ENCODE measurements at places on chromosomes 11 and 22.

DNA sequence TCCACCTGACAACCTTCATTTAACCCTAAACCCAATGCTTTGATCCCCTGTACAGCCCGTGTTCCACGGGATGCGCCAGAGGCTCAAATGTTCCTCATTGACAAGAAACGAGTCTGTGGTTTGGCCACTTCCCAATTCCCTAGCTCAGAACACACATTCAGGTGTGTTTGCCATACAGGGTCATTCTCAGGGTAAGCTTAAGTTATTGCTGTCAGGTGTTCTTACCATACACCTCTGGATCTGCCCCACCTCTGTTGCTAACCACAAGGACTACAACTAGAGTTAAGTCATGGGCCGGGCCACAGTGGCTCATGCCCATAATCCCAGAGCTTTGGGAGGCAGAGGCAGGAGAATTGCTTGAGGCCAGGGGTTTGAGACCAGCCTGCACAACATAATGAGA lies 45.6 kb upstream of the POLD3 start:
- DNase-seq, result no peak

GRCh38 chr11:108549319-108549885 lies 44.2 kb downstream of the EXPH5 start:
- DNase-seq, result no peak

GRCh38 chr11:128985880-128986279 lies 43.2 kb upstream of the TP53AIP1 start:
- no peak for DNase-seq

DNA sequence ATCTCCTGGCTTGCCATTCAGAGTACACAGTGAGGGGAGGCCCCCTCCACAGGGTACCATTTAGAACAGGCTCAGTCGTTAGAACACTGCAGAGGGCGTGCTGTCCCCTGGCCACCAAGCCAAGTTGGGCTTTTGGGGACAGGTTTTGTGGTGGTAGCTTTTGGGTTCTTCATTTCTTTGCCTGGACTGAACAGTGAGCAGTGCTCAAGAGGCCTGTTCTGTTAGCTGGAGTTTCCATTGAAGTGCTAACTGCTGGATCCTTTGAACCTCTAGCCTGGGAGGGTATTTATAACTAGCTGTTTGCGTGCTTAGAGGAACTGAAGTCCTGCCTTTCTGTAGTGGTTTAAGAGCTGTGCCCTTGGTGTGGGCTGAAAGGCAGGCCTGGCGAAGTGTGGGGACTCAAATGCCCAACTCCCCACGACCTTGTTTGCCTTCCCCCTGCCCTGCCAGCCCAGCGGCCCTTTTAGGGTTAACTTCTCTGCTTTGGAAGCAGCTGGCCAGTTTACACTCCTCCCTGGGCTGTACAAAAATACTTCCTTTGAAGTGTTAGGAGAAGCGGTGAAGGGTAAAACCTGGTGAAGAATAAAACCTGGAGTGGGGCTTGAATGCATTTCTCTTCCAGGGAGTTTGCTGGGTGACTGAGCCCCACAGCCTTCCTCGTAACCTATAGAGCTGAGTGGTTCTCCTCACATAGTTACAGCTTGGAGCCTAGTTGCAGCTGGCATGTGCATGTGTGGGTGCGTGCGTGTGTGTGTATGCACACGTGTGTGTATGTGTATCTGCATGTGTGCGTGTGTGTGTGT lies 34.6 kb downstream of the ZNRF3 start:
- peak; percentile 38 for DNase-seq

DNA sequence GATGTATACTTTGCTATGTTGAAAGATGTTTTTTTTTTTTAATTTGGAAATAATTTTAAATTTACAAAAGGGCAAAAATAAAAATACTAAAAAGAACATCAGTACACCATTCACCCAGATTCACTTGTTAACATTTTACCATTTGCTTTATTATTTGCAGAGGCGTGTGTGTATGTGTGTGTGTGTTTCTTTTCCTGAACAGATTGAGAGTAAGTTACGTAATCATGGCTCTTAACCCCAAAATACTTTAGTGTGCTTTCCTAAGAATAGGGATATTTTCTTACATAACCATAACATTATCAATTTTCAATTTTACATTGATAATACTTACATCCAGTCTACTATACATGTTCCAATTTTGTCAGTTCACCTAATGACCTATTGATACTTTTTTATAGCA lies 91.5 kb upstream of the HORMAD2 start:
- DNase-seq, result no peak

GRCh38 chr22:44926491-44927415 lies 83.1 kb downstream of the PHF21B start:
- no peak for DNase-seq

DNA sequence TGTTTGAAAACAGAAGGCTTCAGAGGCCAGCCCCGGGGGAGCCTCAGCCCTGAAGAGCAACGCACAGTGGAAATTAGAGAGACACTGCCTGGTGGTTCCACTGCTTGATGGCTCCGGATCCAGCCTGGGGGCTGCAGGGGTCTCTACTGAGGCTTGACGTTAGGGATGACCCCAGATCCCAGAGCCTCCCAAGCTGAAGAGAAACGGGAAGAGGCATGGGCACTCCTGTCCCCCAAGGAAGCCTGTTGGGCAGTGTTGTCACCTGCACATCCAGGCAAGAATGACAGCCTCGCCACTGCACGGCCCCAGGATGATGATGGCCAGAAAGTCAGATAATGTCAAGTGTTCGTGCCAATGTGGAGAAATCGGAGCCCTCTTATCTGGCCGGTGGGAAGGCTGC lies 56.8 kb upstream of the FGF3 start:
- DNase-seq, result no peak

GRCh38 chr11:9718147-9718546 lies 54.3 kb downstream of the SWAP70 start:
- no peak for DNase-seq

DNA sequence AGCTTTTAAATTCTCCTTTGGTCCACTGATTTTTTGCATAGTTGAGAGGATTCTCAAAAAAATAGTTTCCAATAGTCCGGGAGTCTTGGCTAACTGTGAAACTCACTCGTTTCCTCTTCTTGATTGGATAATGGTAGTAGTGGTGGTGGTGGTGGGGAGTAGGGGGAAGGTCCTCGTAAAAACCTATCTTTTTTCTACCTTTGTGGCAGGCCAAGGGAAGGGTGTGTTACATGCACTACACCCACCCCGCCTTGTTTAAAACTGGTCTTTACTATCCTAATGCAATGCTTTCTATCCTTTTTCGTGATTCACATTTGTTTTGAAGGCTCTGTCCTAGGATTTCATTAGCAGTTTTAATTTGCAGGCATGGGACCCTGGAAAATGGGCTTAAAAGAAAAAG lies 4.8 kb downstream of the TEAD1 start:
- DNase-seq, result no peak

- DNase-seq, result no peak
Measured at GRCh38 chr22:28810821-28811491, 10.6 kb upstream of the XBP1 start.

GRCh38 chr22:27466778-27467438 lies 334.6 kb downstream of the MN1 start:
- no peak for DNase-seq

GRCh38 chr11:115673720-115674119 lies 169.5 kb upstream of the CADM1 start:
- DNase-seq, result no peak

GRCh38 chr11:115869780-115870431 lies 365.7 kb upstream of the CADM1 start:
- DNase-seq, result peak; percentile 50

GRCh38 chr22:20032407-20032991 lies 11.6 kb downstream of the TANGO2 start:
- DNase-seq, result no peak

- DNase-seq, result no peak
Measured at GRCh38 chr22:44955102-44955501, 54.7 kb downstream of the PHF21B start.

- DNase-seq, result no peak
Measured at GRCh38 chr22:49660794-49661781, 166.6 kb downstream of the BRD1 start.

DNA sequence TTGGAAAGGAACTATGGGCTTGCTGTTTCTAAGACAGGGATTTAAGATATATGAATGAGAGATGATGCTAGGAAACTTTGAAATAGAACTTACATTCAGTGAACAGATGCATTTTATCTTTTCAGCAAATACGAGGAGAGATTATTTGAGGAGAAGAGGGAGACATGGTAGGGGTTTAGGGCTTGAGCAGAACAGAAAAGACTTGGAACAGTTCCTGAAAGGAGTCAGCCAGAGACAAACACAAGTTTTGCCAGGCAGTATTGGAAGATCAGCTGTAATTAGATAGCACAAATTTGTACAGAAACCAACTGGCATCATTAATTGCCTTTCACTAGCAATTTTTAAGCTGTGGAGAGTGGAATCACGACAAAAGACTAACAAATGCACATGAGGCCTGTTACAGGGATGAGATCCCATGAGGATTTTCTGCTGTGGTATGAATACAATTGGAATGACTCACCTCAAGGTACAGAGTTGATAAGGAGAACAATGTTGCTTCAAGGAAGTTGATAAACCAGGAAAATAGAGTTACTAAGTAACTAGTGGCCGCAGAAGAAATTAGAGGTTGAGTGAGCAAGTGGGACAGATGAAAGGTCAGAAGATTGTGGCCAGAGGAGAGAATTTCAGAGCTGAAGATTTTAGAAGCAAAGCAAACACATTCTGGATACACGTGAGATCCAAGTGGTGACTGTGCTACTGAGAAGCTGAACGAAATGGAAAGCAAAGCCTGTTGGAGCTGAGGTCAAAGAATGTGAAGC lies 67.9 kb downstream of the CYB5R2 start:
- peak; percentile 40 for DNase-seq

- peak; percentile 98 for DNase-seq
Measured at GRCh38 chr22:27919222-27919941, at the start of gene PITPNB. Gene PITPNB (minus strand): TSS chr22:27919256. CDS start chr22:27919191, 65 bp downstream.

DNA sequence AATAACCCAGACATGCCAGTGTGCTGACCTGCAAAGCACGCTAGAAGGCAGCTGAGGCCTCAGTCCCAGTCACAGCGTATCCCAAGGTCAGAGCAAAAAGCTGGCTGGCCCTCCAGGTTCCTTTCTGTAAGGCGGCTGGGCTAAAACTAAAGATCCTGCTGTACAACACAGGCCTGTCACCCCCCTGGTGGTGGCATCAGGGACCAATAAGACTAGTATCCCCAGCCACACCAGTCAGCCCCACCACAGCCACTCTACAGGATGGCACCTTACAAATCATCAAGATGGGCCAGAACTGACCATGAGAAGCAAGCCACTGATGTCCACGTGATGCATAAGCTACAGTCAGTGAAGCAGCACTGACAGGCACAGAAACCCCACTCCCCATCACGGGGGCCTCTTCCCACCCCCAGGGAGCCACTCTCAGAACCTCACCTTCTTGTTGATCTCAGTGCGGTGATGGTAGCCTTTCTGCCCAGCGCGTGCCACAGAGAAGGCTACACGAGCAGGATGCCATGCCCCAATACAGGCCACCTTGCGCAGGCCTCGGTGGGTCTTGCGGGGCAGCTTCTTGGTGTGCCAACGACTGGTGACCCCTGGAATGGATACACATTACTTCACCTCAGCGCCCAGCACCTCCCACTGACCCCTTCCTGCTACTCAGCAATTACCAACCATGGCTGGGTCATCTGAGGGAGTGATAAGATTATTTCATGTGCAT lies 5.0 kb downstream of the RPL3 start:
- no peak for DNase-seq

DNA sequence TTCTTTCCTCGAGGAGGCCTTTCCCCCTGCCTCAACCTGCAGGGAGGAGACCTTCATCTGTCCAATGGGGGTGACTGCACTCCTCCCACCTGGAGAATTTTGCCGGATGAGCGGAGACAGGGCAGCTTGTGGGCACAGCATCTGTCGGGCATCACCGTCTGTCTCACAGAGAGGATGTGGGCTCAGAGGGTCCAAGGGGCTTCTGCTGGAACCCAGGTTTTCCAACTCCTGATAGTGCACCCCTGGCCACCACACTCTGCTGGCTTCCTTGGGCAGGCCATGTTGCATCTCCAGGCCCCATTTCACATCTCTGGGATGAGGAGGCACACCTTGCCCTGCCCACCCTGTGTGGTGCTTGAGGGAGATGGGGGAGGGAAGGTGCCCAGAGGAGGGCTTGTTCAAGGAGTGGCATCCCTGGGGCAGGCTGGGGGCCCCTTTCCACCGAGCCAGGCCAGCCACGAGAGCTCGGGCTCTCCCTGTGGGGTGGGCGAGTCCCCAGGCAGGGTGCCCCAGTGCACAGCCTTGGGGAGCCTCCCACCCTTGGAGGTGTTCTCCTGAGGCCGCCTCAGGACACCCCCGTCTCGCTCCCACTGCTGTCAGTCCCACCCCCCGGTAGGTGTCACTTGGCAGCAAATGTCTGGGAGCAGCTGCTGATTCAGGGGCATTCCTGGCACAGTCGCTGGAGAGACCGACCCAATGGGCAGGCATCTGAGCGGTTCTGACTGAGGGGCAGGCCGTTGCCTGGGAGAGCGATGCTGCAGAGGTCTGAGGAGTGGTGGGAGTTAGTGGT lies 84.2 kb downstream of the MORC2 start:
- no peak for DNase-seq

- DNase-seq, result no peak
Measured at GRCh38 chr11:106022795-106023275, 795 bp upstream of the MSANTD4 start.

DNA sequence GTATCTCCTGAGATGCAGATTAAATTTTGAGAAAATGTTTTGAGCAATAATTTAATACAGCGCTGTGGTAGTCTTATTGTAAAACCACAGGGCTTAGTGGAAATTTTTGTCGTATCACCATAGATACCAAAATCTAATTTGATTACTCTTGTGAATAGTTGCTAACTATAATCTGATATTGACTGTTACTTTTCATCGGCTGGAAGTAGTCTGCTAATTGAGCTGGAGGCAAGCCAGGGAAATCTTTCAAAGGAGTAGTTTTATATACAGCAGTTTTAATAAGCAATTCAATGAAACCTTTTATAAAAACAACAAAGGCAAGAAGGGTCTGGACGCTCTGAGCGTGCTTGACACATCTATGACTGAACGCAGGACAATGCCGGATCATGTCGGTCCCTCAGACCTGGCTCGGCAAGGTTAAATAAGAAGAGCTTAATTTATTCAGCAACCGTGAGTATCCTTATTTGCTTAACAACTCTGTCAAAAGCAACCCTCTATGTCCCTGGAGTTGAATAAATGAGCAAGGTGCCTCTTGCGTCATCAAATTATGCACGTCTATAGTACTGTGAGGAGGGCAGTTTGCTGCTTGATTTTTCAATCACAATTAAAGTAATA lies 121.2 kb downstream of the NCAM1 start:
- no peak for DNase-seq

DNA sequence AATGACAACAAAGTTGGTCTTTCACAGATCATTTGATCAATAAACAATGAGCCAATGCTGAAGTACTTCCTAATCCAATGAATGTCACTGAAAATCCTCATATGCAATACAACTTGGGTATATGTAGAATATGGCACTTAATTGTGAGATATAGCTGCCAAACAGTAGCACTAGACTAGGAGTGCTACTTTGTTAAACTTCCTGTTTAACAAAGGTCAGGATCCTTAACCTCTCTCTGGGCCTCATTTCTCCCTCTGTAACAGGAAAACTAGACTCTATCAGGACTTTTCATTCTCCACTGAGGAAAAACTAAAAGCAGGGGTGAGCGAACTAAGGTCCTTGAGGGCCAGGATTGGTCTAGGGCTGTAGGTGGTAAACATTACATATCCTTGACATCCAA lies 56.1 kb downstream of the PITPNB start:
- DNase-seq, result no peak

- no peak for DNase-seq
Measured at GRCh38 chr11:124222407-124222806, 18.5 kb upstream of the OR8G1 start.

GRCh38 chr22:25656724-25657123 lies 85.3 kb upstream of the MYO18B start:
- DNase-seq, result no peak
